ENCODE measurements at places on chromosomes 4 and X.

DNA sequence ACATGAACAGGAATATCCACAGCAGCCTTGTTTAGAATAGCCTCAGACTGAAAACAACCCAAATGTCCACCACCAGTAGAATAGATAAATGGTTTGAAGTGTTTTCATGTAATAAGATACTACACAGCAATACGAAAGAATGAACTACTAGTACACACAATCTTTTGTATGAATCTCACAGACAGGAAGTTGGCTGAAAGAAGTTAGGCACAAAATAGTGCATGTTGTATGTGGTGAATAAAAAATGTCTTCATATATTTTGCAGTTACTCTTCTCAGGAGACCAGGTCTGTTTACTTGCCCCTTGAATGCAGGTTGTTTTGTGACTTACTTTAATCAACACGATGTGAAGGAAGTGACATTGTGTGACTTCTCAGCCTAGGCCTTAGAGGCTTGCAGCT, 75.9 kb upstream of the LEF1 start:
- DNase-seq: no peak

GRCh38 chr4:8218371-8219031, 19.4 kb downstream of the SH3TC1 start:
- DNase-seq: no peak

- no peak for DNase-seq
Observed at GRCh38 chrX:57137501-57137900, 304 bp upstream of the SPIN2A start.

DNA sequence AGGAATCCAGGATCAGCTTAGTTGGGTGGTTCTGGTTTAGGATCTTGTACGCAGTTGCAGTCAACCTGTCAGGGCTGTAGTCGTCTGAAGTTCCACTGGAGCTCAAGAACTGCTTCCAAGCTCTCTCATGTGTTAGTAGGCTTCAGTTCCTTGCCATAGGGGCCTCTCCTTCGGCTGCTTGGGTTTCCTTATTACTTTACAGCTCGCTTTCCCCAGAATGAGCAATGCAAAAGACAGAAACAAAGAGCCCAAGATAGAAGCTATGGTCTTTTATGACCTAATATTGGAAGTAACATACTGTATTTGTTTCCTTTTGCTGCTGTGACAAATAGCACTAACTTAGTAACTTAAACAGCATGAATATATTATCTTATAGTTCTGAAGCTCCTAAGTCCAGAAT, 51.7 kb downstream of the TIGD2 start:
- DNase-seq: no peak

Data from stimulated activated CD8-positive, alpha-beta memory T cell treated with anti-CD3 and anti-CD28 coated beads, Interleukin-4, amount 100 ng/mL, for 4 hours (primary cell).